Glutamatergic neuron (in vitro differentiated cells): ENCODE measurements at places on chromosomes 1 and 21.
A peak's percentile ranks its signal among the peaks of the same experiment; 100 is the strongest.

- DNase-seq = no peak
These were observed 101.1 kb downstream of the ADARB1 start for GRCh38 chr21:45175326-45176095.

DNA sequence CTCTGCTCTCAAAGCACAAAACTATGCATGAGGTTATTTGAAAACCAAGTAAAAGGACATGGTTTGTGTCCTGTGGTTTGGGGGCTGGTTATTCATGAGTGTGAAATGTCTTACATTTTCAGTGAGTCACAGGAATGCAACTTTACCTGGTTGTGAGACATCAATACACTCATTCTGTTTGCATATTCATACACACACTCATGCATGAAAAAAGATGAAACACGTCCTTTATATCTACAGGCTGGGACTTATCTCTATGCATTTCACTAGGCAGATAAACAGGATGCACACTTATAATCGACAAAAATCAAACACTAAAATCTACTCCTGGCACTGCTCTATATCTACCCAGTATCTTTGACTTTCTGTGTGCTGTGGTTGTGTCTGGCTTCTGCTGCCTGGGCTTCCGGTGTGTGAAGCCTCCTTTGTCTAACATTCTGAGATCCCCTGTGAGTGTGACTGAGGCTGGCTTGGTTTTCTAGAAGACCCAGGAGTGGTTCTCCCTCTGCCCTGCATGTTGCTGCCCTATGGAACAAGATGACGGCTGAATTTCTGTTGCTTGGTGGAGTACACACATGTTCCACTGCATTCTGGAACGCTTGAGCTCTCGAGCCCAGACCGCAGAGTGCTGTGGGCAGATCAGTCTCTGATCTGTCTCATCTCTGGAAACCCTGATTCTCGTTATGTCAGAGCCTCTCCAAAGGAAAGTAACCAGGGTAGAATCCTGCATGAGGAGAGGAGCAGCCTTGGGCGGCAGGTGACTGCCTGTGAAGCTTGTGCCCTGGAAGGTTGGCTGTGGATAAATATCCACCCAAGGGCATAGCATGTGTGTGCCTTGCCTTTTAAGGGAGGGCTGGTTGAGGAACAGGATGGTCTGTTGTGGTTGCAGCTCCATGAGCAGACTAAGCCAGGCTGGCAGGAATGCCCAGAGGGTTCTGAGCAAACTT lies 19.7 kb upstream of the FASLG start:
- no peak for DNase-seq

DNA sequence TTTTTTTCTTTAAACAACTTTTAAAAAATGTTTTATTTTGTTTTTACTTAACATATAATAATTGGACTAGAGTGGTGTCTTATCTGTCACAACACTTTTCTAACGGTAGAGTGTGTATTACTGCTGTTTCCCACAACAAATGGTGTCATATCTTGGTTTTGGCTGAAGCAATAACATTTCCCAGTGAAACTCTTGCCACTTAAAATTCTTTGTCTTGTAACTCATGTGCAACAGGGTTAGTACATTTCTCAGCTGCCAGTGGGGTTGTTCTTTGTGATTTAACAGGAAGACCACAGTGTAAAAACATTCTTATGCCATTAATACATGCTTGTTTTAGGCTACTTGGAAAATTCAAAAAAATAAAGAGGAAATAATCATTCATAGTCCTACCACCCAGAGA lies 43.5 kb downstream of the ALPL start:
- DNase-seq = no peak

- DNase-seq = no peak
These were observed 37.2 kb downstream of the LRRC8C start for GRCh38 chr1:89670163-89670562.

- no peak for DNase-seq
These were observed 29.4 kb upstream of the UMODL1 start for GRCh38 chr21:42041711-42042110.

- DNase-seq = no peak
These were observed 6.8 kb upstream of the PUM1 start for GRCh38 chr1:31072304-31072746.

DNA sequence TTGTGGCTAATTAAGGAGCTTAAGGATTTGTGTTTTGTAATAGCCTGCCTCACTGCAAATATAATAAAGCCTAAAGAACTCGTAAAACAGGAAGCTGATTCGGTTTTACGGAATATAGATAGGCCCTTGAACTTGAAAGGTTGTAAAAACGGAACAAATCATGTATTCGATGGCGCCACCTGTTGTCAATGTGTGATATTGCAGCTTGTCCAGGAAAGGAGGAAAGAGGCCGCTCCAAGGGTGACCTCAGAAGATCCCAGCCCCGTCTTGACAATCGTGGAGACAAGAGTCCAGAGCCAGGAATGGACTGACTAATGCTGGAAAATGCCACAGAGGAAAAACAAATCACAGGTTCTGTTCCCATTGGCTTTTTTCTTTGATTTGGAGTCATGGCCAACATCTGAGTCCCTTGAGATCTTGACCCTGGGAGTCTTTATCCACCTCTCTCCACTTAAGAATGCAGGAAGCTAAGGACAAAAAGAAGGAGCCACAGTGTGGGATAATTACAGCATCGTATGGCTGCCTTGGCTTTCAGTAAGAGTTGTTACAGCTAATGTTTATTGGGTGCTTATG lies 7.0 kb upstream of the IGSF21 start:
- peak; percentile 73 for DNase-seq

DNA sequence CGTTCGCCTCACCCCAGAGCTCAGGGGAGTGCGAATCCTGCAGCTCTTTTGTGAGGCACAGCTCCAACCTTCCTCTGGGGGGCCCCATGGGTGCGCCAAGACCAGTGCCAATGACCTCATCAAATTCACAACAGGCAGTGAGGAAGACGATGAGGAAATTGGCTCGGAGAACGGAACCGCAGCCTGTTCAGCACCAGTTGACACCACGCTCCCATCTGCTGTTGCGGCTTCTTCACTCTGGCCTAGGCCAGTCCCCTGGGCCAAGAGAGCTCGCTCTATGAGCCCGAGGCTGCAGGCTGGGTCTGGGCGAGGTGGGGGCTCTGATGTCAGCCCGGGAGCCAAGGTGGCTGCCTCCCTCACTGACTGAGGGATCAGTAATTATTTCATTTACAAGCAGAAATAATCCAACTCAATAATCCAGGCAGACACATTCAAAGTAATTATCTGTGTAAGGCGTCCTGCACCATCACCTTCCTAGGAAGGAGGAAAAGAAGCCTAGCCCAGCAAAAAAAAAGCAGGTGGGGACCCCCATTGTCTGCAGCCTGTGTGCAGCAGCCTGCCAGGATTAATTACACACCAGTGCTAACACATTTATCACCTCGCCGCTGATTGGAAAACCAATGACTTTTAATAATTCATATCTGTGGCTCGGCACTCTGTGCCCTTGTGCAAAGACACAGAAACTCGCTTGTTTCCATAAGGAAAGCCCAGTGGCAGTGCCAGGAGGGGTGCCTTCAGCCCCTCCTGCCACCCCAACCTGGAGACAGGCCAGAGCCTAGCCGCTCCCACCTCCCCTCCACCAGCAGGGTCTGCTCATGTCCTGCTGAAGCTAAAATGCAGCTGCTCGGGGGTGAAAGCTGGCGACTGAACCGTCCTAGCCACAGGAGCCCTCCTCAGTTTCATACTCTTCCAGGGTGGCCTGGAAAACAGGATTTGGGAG lies 1.9 kb downstream of the PLEKHA6 start:
- peak; percentile 82 for DNase-seq

- DNase-seq = no peak
These were observed 69.0 kb downstream of the LEPR start for GRCh38 chr1:65489481-65489880.

DNA sequence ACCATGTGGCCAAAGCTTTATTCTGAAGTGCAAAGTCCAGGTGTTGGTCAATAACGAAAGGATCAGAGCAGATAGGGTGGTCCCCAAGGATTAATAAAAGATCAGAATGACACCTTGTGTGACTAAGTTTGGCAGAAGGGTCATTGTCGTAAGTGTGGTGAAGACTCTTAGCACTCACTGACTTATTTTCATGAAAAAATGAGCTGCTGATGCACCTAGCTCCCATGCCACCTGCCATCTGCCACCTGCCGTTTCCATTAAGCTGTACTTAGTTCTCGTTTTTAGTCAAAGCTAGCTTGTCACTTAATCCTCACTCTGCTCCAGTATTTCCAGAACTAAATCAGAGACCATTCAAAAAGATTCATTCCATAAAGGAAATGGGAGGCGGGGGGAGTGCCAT lies 112.6 kb downstream of the SEC16B start:
- DNase-seq = peak; percentile 34

- DNase-seq = no peak
These were observed 31.9 kb downstream of the MROH9 start for GRCh38 chr1:170967042-170967910.

DNA sequence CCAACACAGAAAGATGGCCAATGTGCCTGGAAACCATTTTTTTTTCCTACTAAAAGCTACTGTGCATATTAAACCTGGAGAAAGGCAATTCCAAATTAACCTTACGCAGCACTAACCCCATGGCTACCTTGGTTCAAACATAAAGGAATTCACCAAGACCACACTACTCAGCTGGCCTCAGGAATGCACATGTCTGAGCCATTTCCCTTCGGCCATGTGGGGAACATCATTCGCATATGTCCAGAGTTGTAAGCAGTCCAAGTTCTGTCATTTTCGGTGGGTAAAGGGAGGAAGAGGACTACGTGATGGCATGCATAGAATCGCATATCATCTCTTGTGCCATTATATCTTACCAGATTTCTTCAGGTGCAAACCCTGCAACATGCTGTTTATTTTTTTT lies 175.4 kb downstream of the NTMT2 start:
- DNase-seq = no peak

DNA sequence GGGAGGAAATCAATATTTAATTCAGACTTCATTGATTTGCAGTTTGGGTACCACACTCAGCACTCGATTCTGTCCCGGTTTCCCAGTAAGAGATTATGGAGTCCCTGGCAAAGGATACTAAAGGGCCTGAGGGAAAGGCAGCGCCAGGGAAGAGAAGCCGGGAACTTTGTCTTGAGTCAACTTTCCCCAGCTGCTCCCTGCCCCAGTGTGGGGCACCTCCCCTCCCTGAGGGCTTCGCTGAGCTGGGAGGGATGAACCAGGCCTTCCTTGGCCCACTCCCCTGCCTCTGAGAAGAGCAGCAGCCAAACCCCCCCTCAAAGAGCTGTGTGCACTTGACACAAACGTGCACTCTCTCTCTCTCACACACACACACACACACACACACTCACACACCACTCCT lies 32.6 kb downstream of the OPTC start:
- DNase-seq = no peak

GRCh38 chr1:215052256-215053015 lies 30.1 kb upstream of the KCNK2 start:
- no peak for DNase-seq
